ENCODE measurements at places on chromosomes 2 and 18.

DNA sequence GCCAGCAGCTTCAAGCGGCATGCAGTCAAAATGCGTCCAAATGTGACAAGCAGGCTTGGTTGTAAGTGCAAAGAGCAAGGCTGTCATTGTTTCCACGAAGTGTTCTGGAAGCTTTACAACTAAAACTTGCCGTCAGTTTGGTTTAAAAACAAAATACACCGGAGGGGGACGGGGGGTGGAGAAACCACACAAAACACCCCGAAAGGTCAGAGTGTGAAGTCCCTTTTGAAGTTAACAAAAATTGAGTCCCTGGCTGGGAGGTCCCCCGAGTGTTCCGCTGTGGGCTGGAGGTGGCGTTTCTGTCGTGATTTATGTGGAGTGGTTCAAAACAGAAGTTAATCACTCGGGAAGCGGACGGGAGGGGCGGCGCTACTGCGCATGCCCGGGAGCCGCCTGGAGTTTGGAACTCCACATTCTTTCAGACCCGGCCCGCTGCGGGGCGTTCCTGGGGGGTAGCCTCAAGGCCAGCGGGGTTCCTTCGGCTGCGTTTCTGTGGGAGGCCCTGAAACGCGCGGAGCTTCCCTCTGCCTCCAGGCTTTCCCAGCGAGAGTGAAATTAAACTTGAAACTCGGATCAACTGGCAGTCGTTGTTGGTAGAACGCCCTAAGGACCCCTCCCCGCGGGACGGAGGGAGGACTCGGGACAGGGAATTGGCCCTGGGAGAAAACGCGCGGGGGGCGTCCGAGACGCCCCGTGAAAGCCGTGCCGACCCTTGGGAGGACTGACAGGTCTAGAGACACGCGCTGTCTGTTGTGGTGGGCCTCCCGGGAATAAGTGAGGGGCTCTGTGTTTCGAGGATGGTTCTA is 1.4 kb downstream of the TGIF1 start:
- DNase-seq = peak; percentile 89

DNA sequence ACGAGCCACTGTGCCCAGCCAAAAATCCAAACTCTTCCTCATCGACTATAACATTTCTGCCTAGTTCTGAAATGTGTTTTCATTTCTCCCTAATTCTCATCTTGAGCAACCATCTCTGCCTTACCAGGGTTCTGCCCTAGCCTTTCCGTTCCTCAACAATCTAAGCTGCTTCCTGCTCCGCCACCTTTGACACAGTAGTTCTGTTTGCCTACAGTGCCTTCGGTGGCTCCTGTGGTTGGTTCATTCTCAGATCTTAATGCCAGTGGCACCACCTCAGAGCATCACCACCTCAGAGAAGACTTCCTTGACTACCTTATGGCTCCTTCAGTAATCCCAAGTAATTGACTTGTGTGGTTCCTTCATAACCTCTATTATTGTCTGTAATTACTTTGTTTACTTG is 3.8 kb downstream of the SOCS6 start:
- no peak for DNase-seq

GRCh38 chr2:165182029-165182428 is 21.8 kb downstream of the SCN3A start:
- no peak for DNase-seq

DNA sequence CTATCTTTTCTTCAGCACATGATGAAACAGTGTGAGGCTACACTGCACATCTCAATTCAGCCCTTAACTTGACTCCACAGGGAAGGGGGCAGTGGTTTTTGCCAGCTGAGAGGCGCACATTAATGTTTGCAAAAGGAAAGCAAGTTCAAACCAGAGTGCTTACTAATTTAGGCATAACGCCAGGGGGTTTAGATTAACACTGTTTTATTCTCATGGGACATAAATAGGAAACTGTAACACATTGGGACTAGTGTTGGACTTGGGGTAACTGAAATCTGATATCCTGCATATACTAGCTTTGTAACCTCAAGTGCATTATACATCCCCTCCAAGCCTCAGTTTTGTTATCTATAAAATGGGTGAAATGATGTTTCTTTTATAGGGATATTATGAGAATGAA is 821.2 kb upstream of the ID2 start:
- DNase-seq = no peak
